ENCODE measurements at places on chromosomes 2 and 18. TPM values are rescaled to one million over a fixed set of nuclear protein-coding genes. Genes with fewer than 3 reads are reported as not detected.

The NCKAP1 gene
- 82.9 TPM for total RNA-seq

The DAPL1 gene
- not detected for total RNA-seq

The CIB4 gene
- not detected for total RNA-seq

The MALT1 gene
- 22.5 TPM for total RNA-seq

The STON1 gene
- total RNA-seq = 19.7 TPM

The FRZB gene
- total RNA-seq = under 0.01 TPM

The TUBB8B gene
- total RNA-seq = not detected

The GPD2 gene
- 57.1 TPM for total RNA-seq

The KIF5C gene
- 0.18 TPM for total RNA-seq

The NIFK gene
- total RNA-seq = 70.9 TPM

The TRIB2 gene
- total RNA-seq = 16.1 TPM

The OSBPL1A gene
- total RNA-seq = 16.8 TPM

The GLI2 gene
- total RNA-seq = 4.9 TPM

The ITM2C gene
- total RNA-seq = 72.5 TPM

The GKN1 gene
- total RNA-seq = not detected

The CDK15 gene
- total RNA-seq = 2.9 TPM

The CFAP221 gene
- under 0.01 TPM for total RNA-seq

The CCDC141 gene
- total RNA-seq = not detected

The MRO gene
- not detected for total RNA-seq

The SIGLEC15 gene
- not detected for total RNA-seq

The NDUFAF7 gene
- total RNA-seq = 18.5 TPM

The FAM228A gene
- total RNA-seq = not detected

The CNRIP1 gene
- total RNA-seq = 44.7 TPM

The TCF4 gene
- 34.9 TPM for total RNA-seq

The IER3IP1 gene
- 20.5 TPM for total RNA-seq

The L3MBTL4 gene
- not detected for total RNA-seq

The ARHGAP28 gene
- total RNA-seq = 7.5 TPM

The CD28 gene
- total RNA-seq = not detected

The CDCA7 gene
- 14.9 TPM for total RNA-seq

The CYTIP gene
- not detected for total RNA-seq

The PKDCC gene
- 63.1 TPM for total RNA-seq

The KIF1A gene
- not detected for total RNA-seq

The PCGF1 gene
- 16.4 TPM for total RNA-seq

The SFTPB gene
- under 0.01 TPM for total RNA-seq

The NXPH2 gene
- total RNA-seq = not detected

The G6PC2 gene
- total RNA-seq = not detected

The GYPC gene
- 71.8 TPM for total RNA-seq

The PHLPP1 gene
- 2.6 TPM for total RNA-seq

The KCNK3 gene
- not detected for total RNA-seq

The CASP10 gene
- 2.9 TPM for total RNA-seq

The VSNL1 gene
- total RNA-seq = not detected

The OXER1 gene
- not detected for total RNA-seq

The CXCR1 gene
- total RNA-seq = not detected

The DHX57 gene
- 11.0 TPM for total RNA-seq

The CDK5R2 gene
- 0.71 TPM for total RNA-seq

The FIGN gene
- 0.86 TPM for total RNA-seq

The TXNDC2 gene
- not detected for total RNA-seq

The CBLN2 gene
- not detected for total RNA-seq

The STPG4 gene
- total RNA-seq = 1.2 TPM

The C1QL2 gene
- not detected for total RNA-seq

The CERS6 gene
- total RNA-seq = 10.5 TPM

The B3GNT7 gene
- not detected for total RNA-seq

The PIEZO2 gene
- not detected for total RNA-seq

The EPB41L3 gene
- not detected for total RNA-seq

The TMEM169 gene
- 1.1 TPM for total RNA-seq

The MCFD2 gene
- total RNA-seq = 294 TPM

The TRIM43 gene
- not detected for total RNA-seq
